Erythroblast (primary cell): ENCODE measurements at places on chromosomes 6 and 20.

- no peak for DNase-seq
These were observed 226.3 kb upstream of the RGS17 start for GRCh38 chr6:153357391-153357790.

- DNase-seq: no peak
These were observed 197.4 kb upstream of the POU3F2 start for GRCh38 chr6:98636941-98637340.

DNA sequence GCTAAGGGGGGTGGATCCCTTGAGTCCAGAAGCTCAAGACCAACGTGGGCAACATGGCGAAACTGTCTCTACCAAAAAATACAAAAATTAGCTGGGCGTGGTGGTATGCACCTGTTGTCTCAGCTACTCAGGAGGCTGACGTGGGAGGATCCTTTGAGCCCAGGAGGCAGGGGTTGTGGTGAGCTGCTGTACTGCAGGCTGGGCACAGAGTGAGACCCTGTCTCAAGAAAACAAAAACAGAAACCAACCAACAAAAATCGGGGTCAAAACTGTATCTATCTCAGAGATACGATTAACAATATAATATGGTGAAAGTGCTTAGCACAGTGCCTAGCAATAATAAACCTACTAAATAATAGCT, 20.7 kb upstream of the BCAS1 start:
- no peak for DNase-seq

- DNase-seq: no peak
These were observed 206.5 kb upstream of the RREB1 start for GRCh38 chr6:6901205-6901719.

GRCh38 chr6:84280030-84280429, 52.6 kb upstream of the CEP162 start:
- DNase-seq: peak; percentile 23

- no peak for DNase-seq
These were observed 40.8 kb upstream of the BMP5 start for GRCh38 chr6:55916188-55916587.

GRCh38 chr6:3744901-3745470, 6.5 kb downstream of the PXDC1 start:
- no peak for DNase-seq

GRCh38 chr6:36200998-36201596, 4.6 kb downstream of the BRPF3 start:
- DNase-seq: no peak

DNA sequence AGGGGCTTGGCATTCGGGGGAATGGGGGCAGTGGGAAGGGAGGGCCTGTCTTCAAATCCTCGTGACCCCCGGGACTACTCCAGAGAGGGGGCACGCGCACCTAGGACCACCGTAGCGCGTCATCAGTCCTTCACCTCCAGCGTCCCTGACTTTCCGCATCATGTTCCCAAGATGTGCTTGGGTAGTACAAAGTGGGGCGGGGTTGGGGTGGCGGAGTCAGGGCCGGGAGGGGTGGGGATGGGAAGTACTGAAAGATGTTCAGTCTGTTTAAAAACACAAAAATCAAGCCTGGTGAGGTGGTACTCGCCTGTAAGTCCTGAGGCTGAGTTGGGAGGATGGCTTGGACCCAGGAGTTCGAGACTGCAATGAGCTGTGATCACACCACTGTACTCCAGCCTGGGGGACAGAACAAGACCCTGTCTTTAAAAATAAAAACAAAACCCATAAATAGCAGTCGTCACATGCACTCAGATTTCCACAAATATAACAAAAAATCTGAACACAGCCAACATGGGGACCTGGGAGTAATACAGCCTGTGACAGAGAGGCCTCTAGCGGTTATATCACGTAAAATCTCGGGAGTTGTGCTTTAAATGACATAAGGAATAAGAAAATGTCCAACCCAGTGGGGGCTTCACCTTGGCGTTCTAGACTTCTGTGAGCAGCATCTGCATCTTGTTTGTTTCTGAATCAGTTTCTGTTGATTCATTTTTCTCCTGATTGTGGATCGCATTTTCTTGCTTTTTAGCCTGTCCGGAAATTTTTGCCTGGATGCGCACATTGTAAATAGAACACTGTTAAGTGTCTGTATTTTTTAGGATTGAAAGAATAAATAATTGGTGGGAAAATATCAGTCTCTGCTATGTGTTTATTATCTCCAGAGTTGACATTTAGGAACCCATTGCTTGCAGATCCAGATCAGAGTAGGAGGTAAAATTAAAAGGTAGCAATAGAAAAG, 698 bp upstream of the LRP11 start:
- DNase-seq: peak; percentile 69

DNA sequence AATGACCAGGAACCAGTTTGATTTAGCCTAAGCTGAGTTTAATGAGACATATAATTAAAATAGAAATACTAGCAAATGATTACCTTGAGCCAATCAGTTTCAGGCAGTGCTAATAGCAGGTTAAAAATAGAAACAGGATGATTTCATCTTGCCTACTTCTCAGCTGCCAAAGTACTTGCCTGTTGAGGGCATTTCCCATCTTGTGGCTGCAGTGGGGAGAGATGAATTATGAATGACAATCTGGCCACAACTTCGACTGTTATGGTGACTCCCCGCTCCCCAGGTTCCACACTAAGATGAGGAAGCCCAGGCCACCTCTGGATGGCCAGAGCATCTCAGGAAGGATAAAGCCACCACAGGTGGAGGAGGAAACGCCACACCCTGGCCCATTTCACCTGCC, 31.3 kb downstream of the MBOAT1 start:
- DNase-seq: no peak

DNA sequence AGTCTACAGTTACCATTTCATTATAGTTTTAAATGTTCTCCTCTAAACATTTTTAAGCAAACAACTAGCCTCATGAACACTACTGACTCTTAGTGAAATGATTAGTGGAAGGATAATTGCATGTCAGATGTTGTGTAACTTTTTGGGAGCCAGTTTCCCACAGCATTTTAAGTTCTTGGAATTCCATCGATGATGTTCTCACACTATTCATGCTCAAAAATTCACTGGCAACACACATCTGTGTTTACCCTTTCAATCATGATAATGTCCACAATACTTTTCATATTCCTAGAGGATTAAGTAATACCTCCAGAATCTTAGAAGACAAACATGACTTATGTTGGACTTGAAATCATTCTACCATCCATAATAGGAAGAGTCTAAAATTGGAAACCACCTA, 678.1 kb upstream of the ID4 start:
- no peak for DNase-seq

- no peak for DNase-seq
These were observed 592.5 kb upstream of the GJE1 start for GRCh38 chr6:141540207-141540606.

DNA sequence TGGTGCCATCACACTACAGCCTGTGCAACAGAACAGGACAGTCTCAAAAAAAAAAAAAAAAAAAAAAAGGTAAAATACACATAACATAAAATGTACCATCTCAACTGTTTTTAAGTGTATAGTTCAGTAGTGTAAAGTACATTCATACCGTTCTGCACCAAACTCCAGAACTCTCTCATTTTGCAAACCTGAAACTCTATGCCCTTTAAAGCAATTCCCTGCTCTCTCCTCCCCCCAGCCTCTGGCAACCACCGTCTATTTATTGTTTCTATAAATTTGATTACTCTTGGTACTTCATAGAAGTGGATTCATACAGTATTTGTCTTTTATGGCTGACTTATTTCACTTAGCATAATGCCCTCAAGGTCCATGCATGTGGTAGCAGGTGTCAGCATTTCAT, 12.9 kb downstream of the RIPOR2 start:
- no peak for DNase-seq

DNA sequence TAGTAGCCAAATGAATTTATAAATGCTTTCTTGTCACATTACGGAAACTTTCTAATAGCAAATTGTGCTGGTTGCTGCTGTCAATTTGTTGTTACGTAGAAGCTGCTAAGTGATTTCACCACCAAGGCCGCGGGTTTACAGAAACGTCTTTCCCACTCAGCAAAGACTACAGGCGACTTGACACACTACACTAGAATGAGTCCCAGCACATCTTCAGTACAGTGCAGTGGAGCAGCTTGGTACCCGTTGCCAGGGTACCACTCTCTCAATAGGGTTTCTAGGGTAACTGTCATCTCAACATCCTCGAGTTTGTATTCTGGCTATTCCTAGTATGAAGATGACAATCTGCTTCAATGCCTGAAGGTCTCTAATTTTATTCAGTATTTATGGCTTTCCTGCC, 22.7 kb upstream of the ZDHHC14 start:
- no peak for DNase-seq

DNA sequence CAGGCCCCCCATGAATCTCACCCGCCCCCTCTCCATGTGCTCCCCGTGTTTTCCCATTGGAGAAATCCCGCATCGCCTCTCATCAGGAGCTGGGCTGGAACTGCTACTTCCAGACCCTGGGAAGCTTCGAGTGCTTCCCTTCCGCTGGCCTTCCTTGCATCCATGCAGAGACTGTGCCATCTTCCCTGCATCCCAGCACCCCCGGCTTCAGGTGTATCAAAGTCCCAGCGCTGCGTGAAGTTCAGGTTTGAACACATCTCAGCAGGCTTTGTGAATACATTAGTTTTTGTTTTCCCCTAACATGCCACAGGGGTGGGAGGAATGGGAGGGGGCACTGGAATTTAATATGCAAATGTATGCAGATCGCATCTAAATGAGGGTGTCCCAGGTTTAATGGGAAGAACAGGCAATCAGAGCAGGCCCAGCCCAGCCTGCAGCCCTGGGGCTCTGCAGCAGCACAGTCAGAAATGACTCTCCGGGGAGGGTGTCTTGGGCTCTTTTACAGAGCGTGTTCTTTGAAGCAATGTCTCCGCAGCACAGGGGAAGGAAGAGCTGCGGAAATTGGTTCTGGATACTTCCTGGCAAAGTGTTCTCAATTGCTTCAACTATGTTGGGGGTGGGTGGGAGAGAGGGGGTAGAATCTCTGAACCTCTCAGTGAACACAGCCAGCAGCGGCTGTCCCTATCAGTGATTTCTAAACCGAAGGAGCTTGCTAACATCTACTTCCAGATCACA, 8.3 kb upstream of the MMP9 start:
- DNase-seq: no peak

- no peak for DNase-seq
These were observed 137.4 kb downstream of the IPCEF1 start for GRCh38 chr6:154219250-154219649.

DNA sequence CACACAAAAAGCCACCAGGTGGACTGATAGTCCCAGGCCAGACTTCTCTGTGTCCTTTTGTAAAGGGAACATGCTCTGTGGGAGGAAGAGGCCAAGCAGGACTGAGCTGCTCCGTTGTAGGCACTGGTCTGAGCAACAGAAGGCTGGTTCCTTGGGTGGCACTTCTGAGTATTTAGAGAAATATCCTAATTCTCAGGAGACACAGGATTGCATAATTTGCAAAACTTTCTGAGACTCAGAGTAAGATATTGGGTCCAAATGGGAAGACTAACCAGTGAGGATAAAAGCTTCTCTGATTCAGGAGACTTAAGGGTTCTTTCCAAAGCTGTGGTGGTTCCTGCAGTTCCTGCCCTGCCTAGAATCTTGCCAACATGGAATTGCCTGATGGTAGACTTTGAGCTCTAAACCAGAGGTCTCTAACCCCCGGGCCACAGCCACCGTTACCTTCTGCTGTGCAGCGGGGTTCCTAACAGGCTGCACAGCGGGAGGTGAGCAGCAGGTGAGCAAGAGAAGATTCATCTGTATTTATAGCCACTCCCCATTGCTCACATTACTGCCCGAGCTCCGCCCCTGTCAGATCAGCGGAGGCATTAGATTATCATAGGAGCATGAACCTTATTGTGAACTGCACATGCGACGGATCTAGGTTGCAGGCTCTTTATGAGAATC, 107.0 kb downstream of the OLIG3 start:
- no peak for DNase-seq

DNA sequence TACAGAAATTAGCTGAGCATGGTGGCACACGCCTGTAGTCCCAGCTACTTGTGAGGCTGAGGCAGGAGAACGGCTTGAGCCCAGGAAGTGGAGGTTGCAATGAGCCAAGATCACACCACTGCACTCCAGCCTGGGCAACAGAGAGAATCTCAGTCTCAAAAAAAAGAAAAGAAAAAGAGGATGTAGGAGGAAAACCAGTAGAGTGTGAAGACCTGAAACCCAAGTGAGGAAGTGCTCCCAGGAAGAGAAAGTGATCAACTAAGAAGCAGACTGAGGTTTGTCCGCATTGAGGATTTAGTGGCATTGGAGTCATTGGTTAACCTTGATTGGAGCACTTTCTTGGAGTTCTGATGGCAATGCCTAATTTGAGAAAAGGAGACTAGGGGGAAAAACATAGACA, 20.6 kb upstream of the TASP1 start:
- no peak for DNase-seq

- DNase-seq: no peak
These were observed 35.7 kb downstream of the OGFRL1 start for GRCh38 chr6:71324194-71324785.

DNA sequence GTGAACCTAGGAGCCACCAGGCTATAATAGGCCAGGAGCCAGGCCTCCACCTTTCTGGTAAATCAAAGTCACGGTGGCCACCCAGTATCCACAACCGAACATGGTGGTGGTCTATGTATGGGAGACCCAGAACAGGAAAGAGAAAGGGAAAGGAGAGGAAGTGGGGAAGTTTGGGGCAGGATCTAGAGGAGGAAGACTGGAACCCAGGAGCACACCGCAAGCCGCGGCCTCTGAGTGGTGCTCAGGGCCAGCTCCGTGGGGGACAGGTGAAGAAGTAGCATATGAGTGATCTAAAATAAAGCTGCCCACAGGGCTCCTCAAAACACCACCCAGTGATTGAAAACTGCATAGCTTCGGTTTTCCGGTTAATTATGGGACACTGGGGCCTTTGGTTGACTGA, 214.8 kb downstream of the ZDHHC14 start:
- DNase-seq: no peak

DNA sequence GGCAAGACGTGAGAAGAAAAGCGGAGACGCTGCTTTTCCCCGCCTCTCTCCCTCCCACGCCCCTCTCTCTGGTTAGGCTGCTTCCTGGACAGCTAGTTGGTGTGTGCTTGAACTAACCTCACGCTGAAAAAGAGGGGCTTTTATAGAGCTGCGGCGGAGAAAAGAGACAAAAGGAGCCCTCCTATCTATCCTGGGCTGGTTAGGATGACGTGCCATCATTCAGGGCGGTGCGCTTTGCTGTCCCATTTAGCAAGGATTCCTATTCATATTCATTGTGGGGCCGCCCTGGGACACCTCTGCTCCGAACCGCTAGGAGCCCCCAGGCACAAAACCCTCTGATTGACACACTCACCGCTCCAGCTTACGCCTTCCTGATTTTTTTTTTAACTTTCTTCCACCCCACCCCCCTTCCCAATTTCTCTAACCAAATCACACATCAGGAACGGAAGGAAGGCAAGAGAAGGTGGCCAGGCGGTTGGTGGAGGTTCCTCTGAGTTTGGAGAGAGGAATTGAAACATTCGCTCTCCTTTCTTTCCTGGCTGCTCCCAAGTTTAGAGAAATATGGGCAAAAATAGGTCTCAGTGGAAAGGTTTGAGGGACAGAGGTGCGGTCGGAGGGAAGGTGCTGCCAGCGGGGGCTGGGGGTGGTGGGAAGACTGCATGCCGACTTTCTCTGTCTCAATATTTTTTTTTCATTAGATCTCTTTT, at the start of gene OLIG3:
Gene OLIG3 (minus strand): TSS at position 114 of the 707 bp plus-strand sequence. CDS start 224 bp downstream, outside the sequence.
- DNase-seq: no peak
